ENCODE measurements at places on chromosomes 6 and 20.
A peak's percentile ranks its signal among the peaks of the same experiment; 100 is the strongest.

- DNase-seq: no peak
These were observed 9.9 kb upstream of the BPIFB3 start for GRCh38 chr20:33043731-33044181.

GRCh38 chr6:84688141-84688873 is 76.1 kb downstream of the TBX18 start:
- peak; percentile 40 for DNase-seq

DNA sequence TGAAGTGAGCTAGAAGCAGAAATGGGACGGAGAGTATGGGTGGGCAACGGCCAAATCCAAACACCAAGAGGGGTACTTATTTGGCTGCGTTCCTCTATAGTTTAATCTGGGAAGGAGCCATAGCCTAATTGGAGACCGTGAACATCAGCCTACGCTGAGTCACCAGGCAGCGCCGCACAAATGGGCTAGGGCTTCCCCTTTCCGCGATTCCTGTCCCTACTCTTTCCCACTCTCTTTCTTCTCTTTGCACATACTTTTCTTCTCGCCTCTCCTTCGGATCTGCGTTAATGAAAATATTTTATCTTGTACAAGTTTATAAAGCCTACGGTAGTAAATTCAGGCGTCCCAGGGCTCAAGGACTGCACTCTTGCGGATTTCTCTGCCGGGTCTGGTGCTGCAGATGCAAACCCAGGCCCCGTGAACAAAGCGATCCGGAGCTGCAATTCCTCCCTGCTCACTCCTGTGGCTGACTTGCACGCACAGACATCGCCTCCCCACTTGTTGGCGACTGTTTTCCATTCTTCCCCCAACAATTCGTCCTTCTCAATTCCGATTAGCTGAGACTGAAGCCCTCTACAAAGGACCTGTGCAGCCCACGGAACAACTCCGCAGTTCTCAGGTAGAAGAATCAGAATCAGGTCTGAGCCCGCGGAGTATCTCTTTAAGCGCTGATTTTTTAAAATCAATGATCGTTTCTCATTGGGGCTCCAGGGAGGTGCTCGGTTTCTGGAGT is 4.2 kb upstream of the TBX18 start:
- DNase-seq: no peak

DNA sequence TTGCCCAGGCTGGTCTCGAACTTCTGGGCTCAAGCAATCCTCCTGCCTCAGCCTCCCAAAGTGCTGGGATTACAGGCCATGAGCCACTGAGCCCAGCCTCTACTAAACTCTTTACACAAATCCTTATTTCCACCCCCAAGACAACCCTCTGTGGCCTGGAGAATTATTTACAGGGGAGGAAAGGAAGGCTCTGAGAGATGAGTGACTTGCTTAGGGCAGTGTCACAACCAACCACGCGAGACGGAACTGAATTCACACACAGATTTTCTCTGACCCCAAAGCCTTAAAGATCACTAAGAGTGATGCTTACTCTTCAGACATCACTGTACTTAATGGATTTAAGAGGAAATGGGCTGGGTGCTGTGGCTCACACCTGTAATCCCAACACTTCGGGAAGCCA is 86.2 kb downstream of the RIPOR3 start:
- no peak for DNase-seq

DNA sequence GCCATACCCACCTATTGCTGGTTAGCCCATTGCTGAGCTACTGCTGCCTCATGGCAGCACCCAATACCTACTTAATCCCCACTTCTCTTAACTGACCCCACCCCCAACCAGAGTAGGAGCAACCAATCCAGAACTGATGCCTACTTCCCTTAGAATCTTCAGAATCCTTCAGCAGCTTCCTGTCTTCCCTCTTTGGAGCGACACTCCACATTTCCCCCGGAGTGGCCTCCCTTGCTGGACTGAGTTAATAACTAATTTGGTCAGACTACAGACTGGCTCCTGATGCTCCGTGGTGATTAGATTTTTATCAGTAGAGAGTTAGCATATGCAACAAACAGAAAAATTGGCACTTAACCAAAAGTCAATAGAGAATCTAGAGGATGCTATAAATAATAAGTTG is 51.2 kb upstream of the UBR2 start:
- DNase-seq: no peak

DNA sequence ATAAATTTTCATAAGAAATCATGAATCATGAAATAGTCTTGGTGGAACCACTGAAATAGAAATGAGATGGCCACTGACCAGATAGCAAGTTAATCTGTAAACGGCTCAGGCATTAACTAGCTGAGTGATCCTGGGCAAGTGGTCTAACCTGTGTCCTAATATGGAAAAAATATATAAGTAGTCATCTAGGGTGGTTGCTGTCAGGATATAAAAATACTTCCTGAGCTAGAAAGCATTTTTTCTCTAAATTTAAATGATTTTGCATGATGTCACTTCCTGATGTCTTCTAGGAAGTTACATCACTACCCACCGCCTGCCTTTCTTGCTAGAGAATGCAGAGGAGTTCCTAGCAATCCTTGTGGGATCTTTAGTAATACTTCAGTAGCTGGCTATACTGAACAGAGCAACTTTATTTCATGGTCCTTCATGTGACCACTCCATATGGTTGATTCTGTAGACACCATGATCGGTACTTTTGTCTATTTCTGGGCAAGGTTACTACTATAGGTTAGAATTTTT is 228.1 kb upstream of the CEP162 start:
- no peak for DNase-seq

DNA sequence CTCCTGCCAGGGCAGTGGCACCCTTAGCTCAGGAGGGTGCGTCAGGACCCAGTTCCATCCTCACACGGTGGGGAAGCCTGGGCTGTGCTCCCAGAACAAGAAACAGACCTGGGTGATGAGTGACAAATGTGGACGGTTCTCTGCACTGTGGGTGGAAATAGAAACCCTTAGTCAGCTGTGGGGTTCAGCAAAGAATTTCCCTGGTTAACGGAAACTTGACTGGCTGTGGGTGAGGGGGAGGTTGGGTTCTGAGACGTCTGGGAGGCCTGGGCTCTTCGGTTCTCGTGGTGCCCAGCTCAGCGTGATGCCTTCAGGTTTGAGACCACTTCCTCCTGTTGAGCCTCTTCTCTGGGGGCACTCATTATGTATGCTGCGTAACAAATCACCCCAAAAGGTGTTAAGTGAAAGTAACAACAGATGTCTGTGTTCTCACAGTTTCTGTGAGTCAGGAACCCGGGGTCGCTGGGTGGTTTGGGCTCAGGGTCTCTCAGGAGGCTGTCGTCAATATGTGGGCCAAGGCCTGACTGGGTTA is 53.1 kb upstream of the FAM83D start:
- DNase-seq: no peak

DNA sequence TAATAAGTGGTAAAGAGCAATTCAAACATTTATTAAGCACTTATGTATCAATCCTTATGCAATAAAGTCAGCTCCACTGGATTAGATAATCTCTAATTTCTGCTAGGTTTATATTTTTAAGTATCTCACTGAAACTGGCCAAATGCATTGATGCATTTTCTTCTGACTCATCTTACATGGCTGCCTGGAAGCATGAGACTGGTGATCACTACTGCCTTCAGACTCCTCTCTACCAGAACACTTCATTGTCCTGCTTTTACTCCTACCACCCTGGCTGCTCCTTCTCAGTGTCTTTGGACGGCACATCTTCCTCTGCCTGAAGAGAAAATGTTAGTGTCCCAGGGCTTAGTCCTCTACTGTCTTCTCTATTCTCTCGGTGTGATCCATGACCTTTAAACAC is 7.4 kb downstream of the CEP85L start:
- DNase-seq: no peak

DNA sequence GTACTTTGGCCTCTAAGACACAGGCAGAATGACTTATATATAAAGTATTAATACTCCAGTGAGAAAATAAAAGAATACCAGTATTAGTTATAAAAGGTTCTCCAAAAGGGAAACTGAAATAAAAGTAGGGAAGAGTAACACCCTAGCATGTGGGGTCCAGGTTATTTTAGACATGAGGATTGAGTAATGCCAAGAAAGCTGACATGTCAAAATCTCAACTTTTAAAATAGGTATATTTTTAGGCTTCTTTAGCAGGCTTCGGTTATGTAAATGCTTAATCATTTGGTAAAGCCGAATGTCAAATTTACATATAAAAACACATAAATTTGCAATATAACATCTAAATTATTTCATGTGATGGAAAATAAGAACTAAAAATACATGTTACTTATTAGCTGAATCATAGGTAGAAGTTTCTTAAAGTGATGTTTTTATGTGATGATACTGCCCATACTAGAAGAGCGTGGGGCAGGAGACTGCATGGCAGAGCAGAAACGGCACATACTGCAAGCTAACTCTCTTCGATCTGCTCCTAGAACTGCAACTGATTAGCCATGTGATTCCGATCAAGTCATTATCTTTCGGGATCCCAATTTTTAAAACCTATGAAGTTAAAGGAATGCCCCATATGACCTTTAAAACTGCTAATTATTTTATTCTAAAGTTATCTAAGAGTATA is 129.4 kb upstream of the DST start:
- no peak for DNase-seq

DNA sequence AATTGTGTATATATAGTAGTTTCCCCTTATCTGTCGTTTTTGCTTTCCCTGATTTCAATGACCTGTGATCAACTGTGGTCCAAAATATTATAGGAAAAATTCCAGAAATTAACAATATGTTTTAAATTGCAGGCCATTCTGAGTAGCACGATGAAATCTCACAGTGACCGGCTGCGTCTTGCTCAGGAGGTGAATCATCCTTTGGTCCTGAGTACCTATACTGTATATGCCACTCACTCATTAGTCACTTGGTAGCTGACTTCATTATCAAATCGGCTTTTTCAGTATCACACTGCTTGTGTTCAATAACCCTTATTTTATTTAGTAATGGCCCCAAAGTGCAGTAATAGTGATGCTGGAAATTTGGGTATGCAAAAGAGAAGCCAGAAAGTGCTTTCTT is 728.3 kb upstream of the EYS start:
- DNase-seq: no peak

GRCh38 chr6:36115412-36115811 is 14.9 kb upstream of the MAPK13 start:
- DNase-seq: no peak

DNA sequence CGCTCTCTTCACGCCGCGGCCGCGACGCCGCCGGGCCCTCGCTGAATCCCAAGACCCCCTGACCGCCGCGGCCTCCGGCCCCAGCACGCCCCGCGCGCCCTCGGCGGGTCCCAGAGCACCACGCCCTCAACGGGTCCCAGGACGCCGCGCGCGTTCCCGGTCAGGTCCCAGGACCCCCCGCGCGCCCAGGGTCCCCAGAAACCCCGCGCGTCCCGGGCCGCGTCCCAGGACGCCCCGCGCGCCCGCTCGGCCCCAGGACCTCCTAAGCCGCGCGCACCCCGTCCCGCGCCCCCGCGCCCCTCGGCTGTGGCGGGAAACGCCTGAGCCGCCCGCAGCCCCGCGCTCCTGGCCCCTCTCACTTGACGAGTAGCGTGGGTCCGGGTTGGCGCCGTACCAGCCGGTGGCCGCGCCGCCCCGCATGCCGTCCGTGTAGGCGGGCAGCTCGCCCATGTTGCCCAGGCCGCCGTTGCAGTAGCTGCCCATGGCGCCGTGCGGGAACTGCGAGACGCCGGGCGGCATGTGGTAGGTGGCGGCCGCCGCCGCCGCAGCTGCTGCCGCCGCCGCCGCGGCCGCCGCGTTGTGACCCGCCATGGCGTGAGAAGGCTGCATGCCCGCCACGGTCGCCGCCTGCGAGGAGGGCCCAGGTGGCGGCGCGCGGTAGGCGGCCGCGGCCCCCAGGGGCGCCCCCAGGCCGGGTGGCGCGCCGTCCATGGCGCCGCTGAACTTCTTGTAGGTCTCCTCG is 556 bp downstream of the NKX2-4 start:
- DNase-seq: no peak

DNA sequence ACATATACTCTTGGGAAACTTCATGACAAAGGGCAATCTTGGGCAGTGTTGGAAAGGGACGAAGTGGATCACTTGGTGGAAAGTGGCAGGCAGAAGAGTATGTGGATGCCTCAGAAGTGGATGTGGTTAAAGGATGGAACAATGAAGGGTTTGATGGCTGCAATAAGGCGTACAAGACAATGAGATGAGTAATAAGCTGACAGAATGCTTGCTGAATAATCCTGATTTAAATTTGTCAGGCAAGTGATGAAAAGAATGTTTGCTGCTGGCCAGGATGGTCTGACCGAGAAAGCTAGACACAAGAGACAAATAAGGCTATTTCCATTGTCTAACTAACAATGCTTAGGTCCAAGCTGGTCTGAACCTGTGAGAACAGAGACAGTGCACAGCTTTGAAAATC is 61.6 kb upstream of the CEP85L start:
- DNase-seq: no peak

GRCh38 chr6:7697432-7697819 is 28.5 kb upstream of the BMP6 start:
- no peak for DNase-seq

DNA sequence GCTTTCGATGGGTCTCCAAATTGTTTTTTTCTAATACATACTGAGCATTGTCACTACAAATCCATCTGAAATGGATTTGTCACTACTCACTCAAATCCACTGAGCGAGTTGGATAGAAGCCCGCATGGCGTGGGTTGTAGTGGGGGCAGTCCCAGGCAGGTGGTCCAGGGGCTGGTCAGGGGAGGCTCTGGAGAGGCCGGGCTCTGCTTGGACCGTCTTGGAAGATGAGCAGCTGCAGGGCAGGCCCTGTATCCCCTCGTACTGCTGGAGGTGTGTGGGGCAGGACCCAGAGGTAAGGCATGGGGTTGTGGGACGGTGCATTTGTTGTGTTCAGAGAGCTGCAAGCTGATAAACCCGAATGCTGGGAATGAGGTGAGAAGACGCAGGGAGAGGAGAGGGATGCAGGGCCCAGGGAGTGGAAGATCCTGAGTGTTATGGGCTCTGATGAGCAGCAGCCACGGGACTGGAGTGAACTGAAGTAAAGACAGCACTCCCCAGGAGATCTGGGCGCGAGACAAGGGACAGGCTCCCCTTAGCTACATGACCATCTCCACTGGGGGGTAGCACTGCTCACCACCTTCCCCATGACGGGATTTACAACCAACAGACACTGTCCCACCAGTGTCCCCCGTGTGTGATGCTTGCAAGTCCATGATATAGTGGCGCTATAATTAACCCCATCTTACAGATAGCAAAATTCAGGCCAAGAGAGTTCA is 45.9 kb downstream of the PSMG4 start:
- no peak for DNase-seq

DNA sequence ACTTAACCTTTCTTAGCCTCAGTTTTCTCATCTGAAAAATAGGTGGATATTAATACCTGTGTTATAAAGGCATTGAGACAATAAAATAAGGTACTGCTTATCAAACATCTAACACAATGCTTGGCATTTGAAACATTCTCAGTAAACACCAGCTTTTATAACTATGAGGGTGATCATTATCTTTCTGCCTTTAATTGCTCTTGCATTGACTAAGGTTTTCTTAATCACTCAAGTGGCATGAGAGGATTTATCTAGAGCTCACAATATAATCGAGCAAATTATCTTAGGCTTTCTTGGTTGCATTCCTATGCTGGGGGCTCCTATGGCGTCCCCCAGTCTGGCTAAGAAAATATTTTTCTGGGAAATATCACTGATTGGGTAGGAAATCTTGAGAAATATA is 716.4 kb upstream of the MARCKS start:
- no peak for DNase-seq

GRCh38 chr6:43767553-43768505 is 2.2 kb upstream of the VEGFA start:
- no peak for DNase-seq

- DNase-seq: peak; percentile 58
These were observed 90.4 kb downstream of the COL12A1 start for GRCh38 chr6:75115481-75115880.
